ENCODE measurements at places on chromosomes 5 and 9.

DNA sequence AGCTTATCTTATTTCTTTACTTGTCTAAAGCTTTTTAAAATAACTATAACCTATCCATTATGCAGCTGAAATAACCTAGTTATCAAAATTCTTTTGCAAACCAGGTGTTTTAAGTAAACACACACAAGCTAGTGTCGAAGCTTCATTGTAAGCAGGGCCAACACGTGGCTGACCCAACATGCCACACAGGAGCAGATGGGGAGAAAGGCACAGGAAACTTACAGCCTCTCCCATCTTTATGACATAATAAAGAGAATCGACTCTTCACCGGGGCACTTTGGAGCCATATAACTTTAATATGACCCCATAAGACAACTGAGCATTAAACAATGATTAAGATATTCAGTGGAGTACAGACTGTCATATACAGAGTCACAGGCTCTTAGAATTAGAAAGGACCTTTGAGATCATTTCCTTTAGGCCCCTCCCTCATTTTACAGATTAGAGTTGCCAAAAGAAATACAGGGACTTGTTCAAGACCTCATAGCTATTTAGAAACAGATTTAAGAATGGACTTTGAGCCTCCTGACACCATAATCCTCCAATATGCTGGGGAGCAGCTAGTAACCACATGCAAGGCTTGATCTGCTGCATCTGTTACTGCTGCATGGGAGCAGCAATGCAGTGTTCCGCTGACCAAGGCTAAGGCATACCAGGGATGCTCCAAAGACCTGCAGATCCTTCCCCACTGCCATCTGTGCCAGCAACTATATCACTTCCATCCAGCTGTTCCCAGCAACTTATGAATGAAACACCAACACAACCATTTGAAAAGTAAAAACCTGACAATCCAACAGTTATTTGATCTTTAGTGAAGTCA, 75.4 kb downstream of the RASEF start:
- DNase-seq: no peak

DNA sequence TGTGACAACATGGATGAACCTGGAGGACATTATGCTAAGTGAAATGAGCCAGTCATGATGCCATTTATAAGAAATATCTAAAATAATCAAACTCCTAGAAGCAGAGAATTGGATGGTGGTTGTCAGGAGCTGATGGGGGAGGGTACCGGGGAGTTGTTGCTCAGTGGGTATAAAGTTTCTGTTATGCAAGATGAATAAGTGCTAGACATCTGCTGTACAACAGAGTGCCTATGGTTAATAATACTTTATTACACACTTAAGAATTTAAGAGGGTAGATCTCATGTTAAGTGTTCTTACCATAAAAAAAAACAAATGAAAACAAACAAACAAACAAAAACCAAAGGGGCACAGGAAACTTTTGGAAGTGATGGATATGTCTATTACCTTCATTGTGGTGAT, 13.0 kb upstream of the CCDC69 start:
- DNase-seq: no peak

DNA sequence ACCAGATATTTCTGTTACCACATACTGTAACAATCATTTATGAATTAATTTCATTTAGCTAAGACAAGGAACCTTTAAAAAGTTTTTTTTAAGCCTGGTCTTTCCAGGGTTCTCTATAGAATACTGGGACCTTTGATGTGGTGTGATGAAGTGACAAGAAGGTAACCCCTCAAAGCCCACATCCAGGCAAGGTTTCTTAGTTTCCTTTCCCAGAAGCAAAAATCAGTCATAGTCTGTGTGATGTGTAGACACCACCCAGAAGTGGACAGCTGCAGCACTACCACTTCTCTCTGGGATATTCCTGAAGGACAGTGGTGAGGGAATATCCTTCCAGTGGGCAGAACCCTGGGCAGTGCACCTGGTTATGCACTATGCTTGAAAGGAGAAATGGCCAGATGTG, 115.6 kb downstream of the TTC39B start:
- DNase-seq: no peak

GRCh38 chr9:105697871-105698270, 3.5 kb downstream of the TMEM38B start:
- DNase-seq: no peak

GRCh38 chr5:1563617-1564181, 39.9 kb upstream of the LPCAT1 start:
- no peak for DNase-seq

GRCh38 chr5:58983526-58984452, 400.9 kb downstream of the RAB3C start:
- peak; percentile 7 for DNase-seq

DNA sequence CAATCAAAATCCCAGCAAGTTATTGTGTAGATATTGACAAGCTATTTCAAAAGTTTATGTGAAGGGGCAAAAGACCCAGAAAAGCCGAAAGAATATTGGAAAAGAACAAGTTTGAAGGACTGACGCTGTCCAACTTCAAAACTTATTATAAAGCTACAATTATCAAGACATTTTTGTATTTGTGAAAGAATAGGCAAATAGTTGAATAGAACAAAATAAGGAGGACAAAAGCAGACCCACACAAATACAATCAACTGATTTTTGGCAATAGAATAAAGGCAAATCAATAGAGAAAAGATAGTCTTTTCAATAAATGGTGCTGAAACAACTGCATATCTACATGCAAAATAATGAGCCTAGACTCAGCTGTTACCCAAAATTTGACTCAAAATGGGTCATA, 807.7 kb upstream of the CDH6 start:
- no peak for DNase-seq

GRCh38 chr5:107671742-107672210, 1.0 kb upstream of the EFNA5 start:
- DNase-seq: peak; percentile 64

DNA sequence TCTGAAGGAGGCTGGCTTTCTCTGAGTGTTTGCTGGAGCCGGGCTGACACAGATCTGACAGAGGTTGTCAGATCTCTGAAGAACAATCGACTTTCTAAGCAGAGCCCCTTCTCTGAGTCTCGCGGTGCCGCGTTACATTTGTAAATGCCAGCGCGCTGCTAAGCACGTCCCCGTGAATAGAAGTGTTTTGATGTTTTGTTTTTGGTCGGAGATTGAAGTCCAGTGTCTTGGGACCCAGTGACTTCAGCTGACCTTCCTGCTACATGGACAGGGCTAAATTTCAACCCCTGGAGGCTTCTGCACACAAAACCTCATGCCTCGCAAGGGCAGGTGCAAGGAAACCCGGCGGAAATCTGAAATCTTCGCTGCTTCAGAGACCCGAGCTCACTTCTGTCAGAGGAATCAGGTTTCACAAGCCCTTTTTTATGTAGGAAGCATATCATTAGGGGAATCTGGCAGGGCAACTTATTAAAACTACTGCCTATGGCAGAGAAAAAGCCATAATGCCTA, 27.2 kb downstream of the NEUROG1 start:
- DNase-seq: no peak

DNA sequence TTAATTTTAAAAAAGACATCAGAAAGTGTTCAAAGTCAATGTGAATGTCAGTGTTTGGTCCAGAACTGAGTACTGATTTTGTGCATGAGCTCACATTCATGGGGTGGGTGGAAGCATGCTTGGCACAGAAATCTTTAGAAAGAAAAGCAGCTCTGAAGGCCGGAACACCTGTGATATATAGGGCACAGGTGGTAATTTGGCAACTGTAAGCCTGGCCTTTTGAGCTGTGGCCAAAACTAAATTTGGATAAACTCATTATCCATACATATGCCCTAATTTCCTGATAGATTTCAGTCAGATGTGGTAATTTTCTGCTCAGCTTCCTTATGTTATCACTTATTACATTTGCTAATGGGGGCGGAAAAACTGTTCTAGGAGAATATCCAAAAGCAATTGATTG, 211.4 kb downstream of the HCN1 start:
- DNase-seq: no peak

- no peak for DNase-seq
These were observed 25.6 kb downstream of the MELK start for GRCh38 chr9:36598273-36598672.

- no peak for DNase-seq
These were observed 164.1 kb upstream of the MPDZ start for GRCh38 chr9:13443346-13444244.

DNA sequence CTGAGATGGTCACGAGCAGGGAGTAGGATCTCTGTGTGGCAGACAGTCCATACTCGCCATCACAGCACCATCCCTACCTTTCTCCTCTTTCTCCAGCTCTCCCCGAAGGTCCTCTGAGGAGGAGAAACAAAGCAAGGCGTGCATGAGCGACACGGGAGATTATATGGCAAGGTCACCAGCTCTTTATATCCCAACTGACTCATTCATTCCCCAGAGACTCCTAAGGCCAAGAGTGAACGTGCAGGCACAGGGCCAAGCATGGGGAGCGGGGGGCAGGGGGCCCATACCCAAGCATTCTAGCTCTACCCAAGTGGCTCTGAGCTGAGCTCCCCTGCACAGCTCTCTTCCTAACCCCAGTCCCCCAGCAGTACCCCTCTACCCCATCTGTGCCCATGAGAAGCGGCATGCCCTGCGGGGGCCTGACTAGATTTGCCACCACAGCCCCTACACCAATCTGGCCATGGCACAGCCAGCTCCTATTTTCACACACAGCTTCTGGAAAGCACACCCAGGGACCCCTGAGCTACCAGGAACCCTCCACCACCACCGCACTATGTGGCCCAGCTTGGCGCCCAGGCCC, 6.8 kb downstream of the TRIM7 start:
- DNase-seq: no peak

- no peak for DNase-seq
These were observed 74.7 kb downstream of the TEK start for GRCh38 chr9:27183701-27184100.

- DNase-seq: no peak
These were observed 4.6 kb upstream of the HNRNPA0 start for GRCh38 chr5:137758715-137759306.

- DNase-seq: peak; percentile 56
These were observed 339.2 kb downstream of the GLIS3 start for GRCh38 chr9:3960661-3961144.

DNA sequence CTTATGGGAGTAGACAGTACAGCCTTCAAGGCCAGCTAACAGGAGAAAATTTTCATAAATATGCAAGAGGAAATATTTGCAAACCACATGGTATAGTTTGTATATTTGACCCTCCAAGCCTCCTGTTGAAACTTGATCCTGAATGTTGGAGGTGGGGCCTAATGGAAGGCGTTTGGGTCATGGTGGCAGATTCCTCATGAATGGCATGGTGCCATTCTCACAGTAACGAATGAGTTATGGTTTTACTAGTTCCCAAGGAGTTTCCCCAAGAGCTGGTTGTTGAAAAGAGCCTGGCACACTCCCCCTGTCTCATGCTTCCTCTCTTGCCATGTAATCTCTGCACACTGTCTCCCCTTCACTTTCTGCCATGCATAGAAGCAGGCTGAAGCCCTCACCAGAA, 3.3 kb upstream of the PAIP1 start:
- peak; percentile 61 for DNase-seq

- no peak for DNase-seq
These were observed 63.9 kb upstream of the TNFAIP8 start for GRCh38 chr5:119291877-119292276.

GRCh38 chr9:115643948-115644727, 509.5 kb upstream of the PAPPA start:
- no peak for DNase-seq

DNA sequence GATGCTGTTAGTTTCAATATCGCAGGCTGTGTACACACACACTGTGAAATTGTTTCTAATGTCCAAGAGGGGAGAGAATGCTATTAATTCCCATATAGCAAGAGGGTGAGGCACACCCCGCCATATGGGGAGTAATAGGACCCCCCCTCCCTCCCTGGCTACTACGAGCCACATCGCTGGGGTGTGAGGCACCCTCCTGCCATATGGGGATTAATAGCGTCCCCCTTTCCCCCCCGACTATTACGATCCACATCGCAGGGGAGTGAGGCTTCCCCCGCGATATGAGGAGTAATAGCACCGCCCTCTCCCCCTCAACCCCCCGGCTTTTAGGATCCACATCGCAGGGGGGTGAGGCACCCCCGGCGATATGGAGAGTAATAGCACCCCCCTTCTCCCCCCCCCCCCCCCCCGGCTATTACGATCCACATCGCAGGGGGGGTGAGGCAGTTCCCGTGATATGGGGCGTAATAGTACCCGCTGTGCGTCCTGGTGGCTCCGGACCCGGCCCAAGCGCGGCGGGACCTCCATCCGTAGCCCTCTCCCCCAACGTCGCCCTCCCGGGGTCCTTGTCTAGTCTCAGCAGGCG, 494 bp upstream of the STK32A start:
- DNase-seq: no peak

- DNase-seq: no peak
These were observed 17.4 kb upstream of the IL33 start for GRCh38 chr9:6198251-6198650.

DNA sequence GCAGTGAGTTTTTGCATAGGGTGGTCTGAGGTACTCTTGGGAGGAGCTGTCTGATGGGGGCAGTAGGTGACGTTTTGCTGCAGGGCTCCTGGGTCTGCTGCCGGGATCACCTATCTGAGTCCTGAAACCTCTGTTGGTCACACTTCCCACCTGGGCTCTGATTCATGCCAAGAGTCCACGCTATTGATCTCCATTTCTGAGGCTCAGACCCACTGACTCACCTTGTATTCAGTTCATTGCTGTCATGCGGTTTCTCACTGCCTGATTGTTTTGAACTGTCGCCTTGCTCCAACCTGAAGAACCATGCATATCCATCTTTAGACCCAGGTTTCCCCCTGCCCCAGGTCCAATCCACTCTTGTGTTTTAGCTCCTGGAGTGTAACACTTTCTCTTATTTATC, 101.3 kb downstream of the NPR3 start:
- no peak for DNase-seq

DNA sequence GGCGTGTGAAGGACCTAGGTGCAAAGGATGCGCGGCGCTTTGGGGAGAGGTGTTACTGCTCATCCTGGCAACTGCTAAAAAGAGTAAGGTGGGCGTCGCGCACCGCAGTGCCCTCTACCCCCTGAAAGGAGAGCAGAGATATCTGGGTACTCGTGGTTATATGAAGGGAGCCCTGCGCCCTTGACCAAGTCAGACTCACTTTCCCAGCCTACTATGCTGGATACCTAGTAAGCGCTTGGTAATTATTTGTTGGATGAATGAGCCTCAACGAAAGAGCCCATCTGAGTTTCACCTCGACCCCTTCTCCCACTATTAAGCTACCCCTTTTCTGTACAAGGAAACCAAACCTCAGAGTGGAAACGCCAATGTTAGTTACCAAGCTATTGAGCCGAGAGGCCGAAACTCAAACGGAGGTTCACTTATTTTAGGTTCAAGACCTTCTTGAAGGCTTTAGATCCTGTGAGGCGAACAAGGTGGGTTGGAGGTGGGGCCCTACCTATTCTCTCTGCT, 8.0 kb downstream of the LHX6 start:
- DNase-seq: no peak

DNA sequence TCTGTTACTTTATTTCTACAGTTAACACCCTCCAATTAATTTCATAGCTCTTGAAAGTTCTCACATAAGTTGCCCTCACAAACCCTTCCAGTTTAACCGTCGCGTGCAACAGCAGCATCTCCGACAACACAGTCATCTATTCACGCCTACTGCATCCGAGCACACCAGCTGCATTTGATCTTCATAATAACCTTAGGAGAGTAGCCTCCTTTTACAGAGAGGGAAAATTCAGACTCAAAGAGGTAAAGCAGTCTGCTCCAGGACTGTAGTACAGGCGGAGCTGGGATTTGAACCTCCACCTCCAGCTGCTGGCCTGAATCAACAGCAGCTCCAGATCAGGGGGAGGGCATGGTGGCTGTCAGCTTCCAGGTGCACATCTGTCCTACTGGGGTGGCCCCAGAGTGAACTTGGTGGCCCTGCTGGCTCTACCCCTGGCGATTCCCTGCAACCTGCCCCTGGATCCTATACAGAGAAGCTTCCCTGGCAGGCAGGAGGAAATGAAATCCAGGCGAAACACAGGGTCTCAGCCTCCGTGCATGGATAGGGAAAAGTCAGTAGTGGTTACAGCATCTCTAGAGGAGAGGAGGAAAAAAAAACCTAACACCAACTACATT, 71.6 kb upstream of the UNC5A start:
- DNase-seq: no peak
